ENCODE measurements at places on chromosomes 2 and 18.

DNA sequence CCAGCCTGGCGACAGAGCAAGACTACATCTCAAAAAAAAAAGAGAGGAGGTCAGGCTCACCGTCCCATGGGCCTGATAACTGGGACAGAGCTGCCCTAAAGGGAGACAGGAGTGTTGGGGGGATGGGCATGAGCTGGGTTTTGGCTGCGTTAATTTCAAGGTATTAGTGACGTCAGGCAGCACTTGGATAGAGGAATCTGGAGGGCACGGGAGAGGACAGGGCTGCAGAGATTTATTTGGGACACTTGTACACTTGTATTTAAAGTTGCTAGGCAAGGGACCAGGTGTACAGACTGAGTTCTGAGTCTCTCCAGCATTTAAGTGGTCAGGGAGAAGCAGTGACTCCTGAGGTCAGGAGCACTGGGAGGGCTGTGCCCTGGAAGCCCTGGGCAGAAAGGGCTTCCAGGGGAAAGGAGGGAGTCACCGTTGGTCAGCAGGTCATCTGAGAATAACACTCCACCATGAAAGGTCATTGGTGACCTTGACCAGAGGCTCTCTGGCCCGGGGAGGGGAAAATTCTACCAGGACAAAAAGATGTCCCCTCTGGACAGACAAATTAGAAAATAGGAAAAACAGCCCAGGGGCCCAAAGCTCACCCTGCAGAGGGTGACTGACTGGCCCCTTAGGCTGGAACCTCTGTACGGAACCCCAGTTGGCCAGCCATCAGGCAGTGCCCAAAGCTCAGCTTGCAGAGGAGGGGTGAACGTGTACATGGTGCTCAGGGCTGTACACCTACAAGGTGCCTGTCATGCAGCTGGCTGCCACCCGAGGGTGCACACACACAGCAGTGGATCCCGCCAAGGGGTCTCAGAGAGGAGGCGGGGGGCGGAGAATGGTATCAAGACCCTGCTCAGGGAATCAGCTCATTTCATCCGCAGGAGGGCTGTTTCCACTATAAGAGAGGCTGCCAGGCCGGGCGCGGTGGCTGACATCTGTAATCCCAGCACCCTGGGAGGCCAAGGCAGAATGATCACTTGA, 23.0 kb upstream of the CNNM3 start:
- no peak for DNase-seq

DNA sequence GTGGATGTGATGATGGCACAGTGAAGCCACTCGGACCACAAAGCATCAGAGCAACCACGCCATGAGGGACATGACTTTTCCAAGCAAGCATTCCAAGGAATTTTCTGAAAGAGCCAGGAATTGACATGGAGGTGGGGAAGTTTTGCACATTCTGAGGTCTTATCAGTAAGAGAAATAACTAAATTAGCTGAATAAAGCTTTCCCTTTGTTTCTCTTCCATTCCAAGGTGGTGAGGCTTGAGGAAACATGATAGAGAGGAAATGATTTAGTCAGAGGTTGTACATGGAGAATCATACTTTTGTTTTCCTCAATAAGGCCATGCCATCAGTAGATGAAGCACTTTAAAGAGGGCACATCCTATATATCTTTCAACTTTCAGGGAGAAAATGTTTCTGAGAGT, 115.7 kb upstream of the MMADHC start:
- DNase-seq = no peak

GRCh38 chr18:26017929-26018328, 72.5 kb downstream of the SS18 start:
- DNase-seq = peak; percentile 17

DNA sequence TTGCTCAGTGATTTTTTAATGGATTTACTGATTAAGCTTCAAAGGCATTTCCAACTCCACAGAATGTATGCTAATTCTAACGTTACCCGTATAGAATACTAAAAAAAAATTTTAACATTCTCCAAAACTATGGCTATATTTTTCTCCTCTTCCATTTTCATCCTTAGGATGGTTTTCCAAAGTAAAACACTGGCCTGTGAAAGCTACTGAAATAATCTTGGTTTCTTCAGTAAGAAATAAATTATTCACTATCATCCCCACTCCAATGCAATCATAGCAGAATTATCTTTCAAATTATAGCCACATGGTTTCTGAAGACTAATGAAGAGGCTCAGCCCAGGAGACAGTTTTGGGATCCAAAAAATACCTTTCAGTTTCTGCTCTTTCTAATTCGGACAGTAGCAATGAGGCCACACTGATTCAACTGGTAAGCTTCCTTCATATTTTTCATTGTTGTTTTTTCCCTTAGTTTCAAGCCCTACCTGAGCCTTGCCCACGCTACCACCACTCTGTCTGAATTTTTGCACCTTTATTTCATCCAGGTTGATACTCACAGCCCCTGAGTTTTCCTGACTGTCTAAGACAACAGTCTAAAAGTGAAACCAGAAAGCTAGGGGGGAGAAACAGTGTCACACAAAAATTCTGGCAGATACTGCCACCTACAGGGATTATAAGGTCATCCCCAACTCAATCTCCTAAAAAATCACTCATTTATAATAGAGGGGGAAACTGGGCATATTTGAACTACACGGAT, 887.9 kb downstream of the NRXN1 start:
- DNase-seq = peak; percentile 78

- no peak for DNase-seq
Measured at GRCh38 chr2:195498839-195499490, 158.1 kb upstream of the SLC39A10 start.

All from ACHN (cell line).